ENCODE measurements at places on chromosomes 5 and 9. TPM values are rescaled to one million over a fixed set of nuclear protein-coding genes. Genes with fewer than 3 reads are reported as not detected.

- no peak for DNase-seq
Observed at GRCh38 chr9:35416098-35416427, 73.8 kb upstream of the RUSC2 start.

- DNase-seq: no peak
Observed at GRCh38 chr9:24620741-24621140, 75.0 kb upstream of the IZUMO3 start.

- no peak for DNase-seq
Observed at GRCh38 chr9:13158986-13159385, 120.5 kb downstream of the MPDZ start.

GRCh38 chr5:5065472-5065871 is 74.7 kb upstream of the ADAMTS16 start:
- no peak for DNase-seq

- peak; percentile 43 for DNase-seq
Observed at GRCh38 chr5:145681686-145682085, 153.5 kb downstream of the PRELID2 start.

GRCh38 chr5:76601470-76601869 is 21.7 kb downstream of the F2RL2 start:
- no peak for DNase-seq

Gene C5
- 1.6 TPM for total RNA-seq

GRCh38 chr9:98518556-98518955 is 190.2 kb downstream of the GABBR2 start:
- no peak for DNase-seq

Gene SH3PXD2B
- 6.7 TPM for total RNA-seq

- DNase-seq: no peak
Observed at GRCh38 chr9:132404228-132404881, 2.3 kb downstream of the TTF1 start.

Gene GRXCR2
- total RNA-seq: not detected

Gene SLC34A3
- total RNA-seq: not detected

Gene CMBL
- total RNA-seq: 22.6 TPM

DNA sequence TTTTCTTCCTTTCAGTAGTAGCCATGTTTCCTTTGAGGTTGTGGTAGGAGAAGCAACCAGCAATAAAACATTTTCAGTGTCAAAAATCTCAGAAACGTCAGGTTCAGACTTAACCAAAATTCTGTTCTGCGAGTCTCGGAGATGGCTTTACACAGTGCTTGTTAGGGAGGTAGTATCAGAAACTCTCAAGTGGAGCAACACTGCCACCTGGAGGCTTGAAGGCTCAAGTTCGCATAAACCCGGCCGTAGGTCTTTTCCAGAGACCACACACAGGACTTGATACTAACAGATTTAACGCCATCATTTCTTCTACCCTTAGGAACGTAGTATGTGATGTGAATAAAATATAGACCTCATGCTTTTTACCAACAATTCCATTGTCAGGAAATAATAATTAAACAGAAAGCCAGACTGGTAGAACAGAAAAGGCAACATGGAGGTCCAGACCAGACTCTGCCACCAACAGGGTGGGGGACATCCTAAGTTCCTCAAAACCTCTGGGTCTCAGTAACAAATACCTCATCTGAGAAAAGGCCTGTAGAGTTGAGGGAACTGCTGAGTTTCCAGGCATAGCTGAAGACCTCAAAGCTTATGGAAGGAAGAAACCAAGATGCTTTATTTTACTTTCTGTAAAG is 8.5 kb downstream of the PTGER4 start:
- DNase-seq: peak; percentile 76

Gene HMGCR
- 6.0 TPM for total RNA-seq

DNA sequence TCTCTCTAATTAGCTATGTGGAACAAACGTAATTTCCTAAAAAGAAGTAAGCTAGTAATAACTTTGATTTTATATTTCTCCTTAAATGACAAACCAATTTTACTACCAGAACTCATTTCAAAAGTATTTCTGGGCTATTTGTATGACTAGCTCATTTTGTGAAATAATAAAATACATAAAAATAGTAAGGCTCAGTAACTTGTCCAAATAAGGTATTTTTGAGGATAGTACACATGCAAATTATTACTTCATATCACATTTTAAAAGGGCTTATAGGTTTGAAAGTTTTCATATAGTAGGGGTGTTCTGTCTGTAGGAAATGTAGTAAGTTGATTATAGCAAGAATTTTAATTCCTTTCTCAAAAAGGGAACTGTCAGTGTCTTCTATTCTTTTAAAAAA is 26.5 kb downstream of the C9orf85 start:
- DNase-seq: no peak

DNA sequence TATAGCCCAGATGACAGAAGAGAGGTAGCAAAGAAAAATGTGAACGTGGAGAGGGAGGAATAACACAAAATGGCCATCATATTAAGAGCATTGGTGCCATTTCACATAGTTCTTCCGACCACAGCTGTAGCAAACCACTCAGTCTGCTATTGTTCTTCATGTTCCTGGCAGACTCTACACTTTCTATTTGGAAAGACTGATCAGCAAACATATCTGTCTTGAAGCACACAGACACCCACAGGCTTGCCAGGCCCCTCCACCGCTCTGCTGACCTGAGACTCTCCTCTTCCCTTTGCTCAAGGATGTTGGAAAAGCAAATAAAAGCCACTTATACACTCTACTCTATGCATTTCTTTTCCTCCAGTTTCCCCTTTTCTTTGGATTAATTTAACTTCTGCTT is 298.0 kb downstream of the FBXL7 start:
- DNase-seq: no peak

DNA sequence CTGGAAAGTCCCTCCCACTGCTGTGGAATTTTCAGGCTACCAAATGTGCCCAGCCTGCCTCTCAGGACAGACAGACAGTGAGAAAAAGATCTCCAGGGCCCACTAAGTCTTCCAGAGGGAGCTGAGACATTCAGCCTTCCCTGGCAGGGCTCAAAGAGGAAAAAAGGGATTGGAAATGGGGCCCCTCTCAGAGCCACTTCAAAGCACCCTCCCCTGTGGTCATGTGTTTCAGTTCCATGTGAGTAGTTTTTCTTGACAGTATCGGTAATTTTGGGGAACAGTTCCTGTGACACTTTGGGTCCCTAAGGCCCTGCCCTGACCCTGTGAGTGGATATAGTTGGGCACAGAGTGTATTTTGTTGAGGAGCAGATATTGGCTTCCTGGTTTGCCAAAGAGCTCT is 25.0 kb downstream of the LARP1 start:
- DNase-seq: no peak

Data from heart left ventricle (tissue), 16 donors.